ENCODE measurements at places on chromosomes 5 and 9.

DNA sequence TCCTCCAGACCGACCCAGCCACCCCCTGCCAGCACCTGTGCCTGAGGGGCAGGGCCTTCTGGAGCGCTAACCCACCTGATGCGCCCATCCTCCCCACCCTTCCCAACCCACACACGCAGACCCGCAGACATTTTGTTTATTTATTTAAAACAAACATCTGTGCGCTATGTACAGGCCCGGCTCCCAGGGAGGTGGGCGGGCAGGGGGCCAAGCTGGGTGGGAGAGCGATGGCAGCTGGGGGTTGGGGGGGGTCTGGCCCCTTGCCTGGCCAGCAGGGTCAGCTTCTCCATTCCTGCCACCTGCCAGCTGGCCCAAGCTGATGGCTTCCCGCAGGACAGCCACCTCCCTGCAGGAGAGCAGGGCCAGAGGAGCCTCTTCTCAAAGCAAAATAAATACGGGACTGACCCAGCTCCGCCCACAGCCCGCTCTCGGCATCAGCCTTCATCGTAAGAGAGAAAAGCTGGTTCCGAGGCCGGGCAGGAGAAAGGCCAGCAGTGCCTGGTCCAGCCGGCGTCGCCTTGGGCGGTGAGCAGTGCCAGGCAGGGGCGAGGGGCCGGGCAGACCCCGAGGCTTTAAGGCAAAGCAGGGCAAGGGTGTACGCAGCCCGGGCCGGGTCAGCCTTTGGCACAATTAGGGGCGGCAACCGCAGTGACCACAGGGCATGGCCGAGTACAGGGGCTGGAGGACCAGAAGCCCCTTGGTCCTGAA is 10.9 kb upstream of the CLIC3 start:
- no peak for DNase-seq

GRCh38 chr5:176608937-176609723 is 826 bp downstream of the GPRIN1 start:
- no peak for DNase-seq

DNA sequence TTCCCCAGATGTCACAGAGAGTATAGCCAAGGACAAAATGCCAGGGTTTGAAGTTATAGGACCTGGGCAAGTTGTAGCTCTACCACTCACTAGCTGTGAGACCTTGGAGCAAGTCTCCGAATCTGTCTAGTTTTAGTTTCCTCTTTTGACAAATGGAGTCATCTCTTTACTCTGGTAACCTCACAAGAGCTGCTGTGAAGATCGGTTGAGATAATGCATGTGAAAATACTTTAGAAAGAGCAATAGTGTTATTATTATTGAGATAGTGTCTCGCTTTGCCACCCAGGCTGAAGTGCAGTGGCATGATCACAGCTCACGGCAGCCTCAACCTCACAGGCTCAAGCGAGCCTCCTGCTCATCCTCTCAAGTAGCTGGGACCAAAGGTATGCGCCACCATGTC is 117.9 kb upstream of the NR5A1 start:
- no peak for DNase-seq

DNA sequence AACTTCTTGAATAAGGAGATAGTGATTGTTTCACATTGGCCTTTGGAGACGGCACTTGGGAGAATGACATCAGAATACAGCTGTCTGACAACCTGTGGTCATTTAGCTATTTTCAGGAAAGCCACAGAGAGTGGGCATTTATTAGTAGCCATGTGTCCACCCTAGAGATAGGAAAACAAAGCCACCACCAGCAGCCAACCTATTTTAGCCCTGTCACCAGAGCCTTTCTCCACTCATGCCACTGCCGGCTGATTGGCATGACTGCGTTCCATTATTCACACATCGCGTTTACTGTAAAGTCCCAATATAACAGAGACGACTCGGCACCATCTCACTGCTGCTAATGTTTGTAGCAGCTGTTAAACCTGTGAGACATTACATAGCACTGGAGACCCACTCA is 330.1 kb downstream of the NDUFS4 start:
- no peak for DNase-seq

GRCh38 chr9:81632599-81632998 is 56.7 kb downstream of the TLE1 start:
- no peak for DNase-seq

DNA sequence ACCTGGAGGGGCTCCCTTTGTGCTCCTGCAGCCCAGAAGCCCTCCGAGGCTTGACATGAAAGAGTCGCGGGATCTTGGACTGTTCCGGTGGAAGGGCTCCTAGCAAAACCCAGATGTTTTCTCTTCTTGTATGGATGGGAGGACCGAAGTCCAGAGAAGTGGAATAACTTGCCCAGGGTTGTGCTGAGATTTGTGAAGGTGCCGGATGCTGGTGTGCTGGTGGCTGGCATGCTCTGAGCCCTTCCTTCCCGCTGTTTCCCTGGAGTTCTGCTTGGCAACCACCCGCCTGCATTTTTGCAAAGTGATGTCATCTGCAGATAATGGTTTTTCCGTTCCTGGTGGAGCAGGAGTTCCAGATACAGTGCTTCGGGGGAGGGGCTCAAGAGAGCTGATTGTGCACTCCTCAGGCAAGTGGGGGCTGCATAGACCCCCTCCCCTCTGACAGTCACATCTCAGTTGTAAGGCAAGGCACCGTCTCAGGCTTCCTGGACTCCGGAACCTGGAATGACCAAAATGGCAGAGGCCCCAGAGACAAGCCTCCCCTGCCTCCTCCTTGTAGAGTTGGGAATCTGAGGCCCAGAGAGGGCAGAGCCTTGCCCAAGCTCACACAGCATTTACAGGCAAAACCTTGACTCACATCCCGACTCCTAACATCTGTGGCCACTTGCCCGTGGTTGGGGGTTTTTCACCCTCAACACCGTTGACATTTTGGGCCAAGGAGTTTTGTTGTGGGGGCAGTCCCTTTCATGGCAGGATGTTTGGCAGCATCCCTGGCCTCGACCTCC is 157.0 kb downstream of the RGS3 start:
- DNase-seq = peak; percentile 76

DNA sequence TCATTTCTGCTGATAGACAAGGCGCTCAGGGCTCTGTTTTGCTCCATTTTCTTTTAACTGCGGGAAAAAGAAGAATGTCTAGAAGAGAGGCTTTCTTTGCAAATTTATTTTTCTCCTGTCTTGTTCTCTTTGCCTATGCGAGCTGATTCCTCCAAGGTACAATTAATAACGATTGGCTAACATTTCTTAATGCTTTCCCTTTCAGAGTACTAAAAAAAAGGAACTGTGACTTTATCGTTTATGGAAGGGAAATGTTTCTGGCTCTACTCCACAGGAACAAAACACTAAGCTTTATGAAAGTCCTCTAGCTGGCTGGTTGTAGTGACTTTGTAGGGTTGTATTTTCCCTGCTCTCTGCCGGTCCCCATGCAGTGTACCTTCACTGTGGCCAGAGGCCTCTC is 11.7 kb downstream of the NSG2 start:
- DNase-seq = no peak

DNA sequence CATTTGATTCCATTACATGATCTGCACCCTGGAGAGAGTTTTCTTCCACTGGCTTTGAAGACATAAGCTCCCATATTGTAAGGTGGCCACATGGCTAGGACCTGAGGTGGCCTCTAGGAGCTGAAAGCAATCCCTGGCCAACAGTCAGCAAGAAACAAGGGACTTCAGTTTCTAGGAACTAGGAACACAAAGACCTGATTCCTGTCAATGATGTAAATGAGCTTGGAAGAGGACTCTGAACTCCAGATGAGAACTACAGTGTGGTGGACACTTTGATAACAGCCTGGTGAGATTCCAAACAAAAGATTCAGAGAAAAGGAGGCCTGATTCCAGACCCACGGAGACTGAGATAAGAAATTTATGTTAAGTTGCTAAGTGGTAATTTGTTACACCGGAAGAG is 129.0 kb downstream of the MCTP1 start:
- DNase-seq = no peak

GRCh38 chr9:87891754-87892153 is 9.1 kb downstream of the SPATA31E1 start:
- no peak for DNase-seq

DNA sequence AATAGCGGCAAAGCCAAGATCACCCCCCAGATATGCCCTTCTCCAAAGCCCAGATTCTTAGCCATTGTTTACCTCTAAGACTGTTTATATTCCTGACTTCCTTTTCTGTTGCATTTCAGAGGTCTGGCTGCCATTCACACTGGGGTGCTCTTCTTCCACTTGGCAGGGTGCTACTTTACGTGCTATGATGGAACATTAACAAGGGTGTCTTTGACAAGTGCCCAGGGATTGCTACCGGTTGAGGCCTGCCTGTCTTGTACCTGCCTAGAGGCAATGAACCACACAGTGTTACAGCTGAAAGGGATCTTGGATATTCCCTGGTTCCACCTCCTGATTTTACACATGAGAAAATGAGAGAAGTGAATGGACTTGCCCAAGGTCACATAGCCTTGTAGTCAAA is 352.1 kb upstream of the KIF2A start:
- DNase-seq = no peak
